NCI-H1436 (cell line): ENCODE measurements at places on chromosomes 16 and 17.

GRCh38 chr16:11242658-11243057, 13.3 kb downstream of the SOCS1 start:
- no peak for DNase-seq

- no peak for DNase-seq
These were observed 111.8 kb upstream of the NOG start for GRCh38 chr17:56481659-56482058.

- no peak for DNase-seq
These were observed 123.6 kb downstream of the CMIP start for GRCh38 chr16:81567987-81568748.

DNA sequence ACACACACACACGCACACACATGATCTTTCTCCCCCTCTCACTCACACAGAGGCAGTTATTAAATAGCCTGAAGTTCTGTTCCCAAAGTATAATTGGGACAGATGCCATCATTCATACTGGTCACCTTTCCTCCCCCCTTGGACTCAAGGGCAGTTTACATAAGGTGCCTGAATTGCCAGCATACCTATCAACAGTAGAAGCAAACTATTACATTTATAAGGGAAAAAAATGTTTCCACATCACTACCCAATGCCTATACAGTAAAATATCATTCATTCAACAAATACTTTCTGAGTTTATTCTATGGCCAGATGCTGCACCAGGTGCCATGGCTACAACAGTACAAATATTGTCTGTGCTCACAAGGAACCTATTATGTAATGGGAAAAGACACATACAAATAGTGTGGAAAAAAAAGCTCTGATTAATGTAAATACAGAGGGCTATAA, 6.3 kb downstream of the CNTD1 start:
- no peak for DNase-seq

GRCh38 chr17:50629902-50630301, 4.8 kb upstream of the ABCC3 start:
- no peak for DNase-seq

DNA sequence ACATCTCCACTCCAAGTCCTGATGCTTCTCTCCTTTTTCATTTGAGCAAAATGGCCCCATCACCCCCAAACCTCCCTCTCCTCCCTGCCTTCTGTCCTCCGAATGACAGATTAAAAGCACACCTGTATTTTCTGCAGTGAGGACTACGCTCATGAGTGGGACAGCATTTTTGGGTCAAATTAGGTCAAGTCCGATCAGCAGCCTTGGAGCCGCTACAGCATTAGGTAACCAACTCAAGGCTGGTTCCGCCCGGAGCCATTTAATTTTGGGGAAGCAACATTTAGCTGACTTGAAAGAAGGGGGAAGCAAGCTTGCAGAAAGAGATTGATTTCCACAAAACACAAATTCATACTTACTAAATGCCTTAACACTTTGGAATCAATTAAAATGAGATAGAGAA, 324.1 kb upstream of the CDH5 start:
- DNase-seq, result no peak

- DNase-seq, result no peak
These were observed 142.6 kb downstream of the UTP18 start for GRCh38 chr17:51402899-51403298.

GRCh38 chr16:3012246-3012645, 477 bp upstream of the CLDN9 start:
- DNase-seq, result peak; percentile 91

- DNase-seq, result no peak
These were observed 38.9 kb upstream of the SNN start for GRCh38 chr16:11629071-11630030.

- no peak for DNase-seq
These were observed 86.1 kb downstream of the UTP18 start for GRCh38 chr17:51346218-51346982.

DNA sequence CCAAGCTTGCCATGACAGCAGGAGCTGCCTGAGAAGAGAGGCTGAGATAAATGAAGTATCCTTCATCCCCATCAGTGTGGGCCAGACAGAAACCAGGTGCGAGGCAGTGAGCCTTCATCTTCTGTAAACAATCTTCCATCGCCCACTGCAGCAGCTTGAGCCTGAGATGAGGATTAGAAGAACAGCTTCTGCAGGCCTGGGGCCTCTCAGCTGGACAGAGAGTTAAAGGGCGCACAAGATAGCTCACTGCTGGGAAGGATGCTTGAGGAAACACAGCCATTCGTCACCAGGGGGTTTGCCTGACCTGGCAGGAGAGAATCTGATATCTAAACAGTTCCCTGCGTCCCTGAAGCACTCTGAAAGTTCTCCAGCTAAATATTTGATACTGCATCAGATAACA, 27.1 kb downstream of the HOXB1 start:
- no peak for DNase-seq

DNA sequence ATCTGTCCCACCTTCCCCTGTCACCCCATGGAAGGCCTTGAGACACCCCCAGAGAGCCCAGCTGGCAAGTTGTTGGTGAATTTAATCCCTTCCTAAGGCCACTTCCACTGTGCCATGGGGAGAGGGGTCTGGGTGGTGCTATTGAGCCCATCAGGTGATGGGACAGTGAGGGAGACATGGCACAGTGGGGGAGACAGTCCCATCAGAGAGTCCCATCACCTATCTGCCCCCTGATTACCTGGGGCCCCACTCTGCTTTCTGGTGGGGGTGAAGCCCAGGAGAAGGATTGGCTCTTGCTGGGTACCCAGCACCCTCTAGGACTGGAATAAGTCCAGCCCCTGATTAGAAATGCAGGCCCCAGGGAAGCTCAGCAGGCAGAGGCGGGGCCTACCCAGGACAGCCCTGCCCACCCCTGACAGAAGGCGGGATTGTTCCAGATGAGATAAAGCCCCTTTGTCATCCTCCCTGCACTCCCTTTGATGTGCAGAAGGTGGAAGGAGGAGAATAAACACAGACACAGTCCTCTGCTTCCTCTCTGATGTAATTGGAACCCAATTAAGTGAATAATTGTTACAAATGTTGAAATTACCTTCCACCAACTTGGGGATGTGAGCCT, 18.9 kb downstream of the TMEM132E start:
- peak; percentile 82 for DNase-seq

DNA sequence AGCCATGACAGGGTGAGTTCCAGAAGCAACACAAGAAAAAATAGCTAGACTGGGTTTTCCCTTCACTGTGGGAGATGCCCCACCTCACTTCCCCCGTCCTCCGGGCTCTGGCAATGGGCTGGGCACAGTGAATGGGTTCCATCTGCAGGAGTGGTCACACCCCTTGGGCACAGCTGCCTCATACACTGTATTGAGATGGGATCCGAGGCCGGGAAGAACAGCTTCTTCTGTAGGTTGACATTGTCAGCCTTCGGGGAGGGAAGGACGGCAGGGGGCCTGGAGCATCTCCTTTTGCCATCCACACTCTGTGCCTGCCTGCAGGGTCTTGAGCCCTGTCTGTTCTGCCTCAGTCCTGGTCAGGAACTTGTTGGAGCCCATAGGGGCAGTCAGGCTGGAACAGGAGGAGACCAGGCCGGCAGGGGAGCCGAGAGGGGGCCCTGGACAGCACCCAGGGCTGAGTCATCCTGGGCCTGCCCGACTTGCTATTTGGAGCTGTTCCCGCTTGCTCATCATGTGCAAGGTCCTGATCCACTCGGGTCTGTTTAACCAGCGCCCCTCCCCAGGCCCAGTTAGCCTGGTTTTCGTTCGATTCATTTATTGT, 286.7 kb downstream of the SEC14L1 start:
- DNase-seq, result no peak

GRCh38 chr17:7888184-7888920, at the start of gene CHD3:
Gene CHD3 (plus strand): TSS chr17:7888789. CDS start chr17:7889001, 212 bp downstream.
- no peak for DNase-seq

- no peak for DNase-seq
These were observed 625.1 kb downstream of the HS3ST4 start for GRCh38 chr16:26316683-26317464.

- DNase-seq, result no peak
These were observed 71.1 kb downstream of the TMEM114 start for GRCh38 chr16:8519179-8519578.

GRCh38 chr16:82544378-82545160, 82.2 kb upstream of the CDH13 start:
- DNase-seq, result no peak

DNA sequence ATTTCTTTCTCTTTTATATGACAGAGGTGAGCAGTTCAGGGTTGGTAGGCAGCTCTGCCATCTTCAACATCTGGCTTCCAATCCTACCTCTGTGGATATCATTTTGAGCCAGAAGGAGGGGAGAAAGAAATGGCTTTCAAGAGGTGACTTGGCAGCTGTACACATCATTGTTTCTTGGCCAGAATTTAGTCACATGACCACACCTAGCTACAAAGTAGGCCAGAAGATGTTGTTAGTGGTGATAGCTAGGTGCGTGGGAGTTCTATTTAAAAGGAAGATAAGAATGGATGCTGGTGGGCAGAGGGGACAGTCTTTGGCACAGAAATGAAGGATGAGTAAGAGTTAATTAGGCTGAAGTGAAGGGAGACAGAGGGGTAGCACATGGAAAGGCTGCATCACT, 29.2 kb upstream of the MPHOSPH6 start:
- no peak for DNase-seq

DNA sequence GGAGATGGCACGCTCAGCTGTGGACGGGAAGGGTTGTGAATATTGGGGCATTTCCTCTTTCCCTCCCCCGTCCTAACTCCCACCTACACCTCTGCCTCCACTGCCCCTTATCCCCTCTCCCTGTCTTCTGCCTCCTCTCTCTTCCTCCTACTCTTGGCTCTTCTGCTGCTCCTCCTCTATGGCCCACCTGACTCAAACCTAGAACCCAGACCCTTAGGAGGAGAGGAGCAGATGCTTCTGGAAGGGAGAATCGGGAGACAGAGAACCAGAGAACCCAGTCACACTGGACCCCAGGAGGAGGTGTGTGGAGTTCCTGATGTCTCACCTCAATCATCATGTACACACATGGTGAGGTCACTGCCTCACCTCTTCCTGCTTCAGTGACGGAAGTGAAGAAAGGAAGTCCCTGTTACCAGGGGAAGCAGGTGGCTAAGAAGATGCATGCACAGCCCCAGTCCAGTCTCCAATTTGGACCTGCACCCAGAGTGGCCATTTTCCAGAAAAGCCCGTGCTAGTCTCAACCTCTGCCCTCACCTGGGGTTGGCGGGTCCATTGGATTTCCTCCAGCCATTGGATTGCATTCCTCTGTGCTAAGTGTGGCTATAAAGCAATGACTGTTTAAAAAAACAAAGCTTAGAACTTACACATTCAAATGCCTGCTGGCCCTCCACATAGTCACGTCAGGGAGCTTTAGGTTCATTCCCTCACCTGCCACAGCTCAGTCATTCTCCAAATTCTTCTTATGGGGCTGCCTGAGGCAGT, 4.0 kb downstream of the RNF222 start:
- no peak for DNase-seq

DNA sequence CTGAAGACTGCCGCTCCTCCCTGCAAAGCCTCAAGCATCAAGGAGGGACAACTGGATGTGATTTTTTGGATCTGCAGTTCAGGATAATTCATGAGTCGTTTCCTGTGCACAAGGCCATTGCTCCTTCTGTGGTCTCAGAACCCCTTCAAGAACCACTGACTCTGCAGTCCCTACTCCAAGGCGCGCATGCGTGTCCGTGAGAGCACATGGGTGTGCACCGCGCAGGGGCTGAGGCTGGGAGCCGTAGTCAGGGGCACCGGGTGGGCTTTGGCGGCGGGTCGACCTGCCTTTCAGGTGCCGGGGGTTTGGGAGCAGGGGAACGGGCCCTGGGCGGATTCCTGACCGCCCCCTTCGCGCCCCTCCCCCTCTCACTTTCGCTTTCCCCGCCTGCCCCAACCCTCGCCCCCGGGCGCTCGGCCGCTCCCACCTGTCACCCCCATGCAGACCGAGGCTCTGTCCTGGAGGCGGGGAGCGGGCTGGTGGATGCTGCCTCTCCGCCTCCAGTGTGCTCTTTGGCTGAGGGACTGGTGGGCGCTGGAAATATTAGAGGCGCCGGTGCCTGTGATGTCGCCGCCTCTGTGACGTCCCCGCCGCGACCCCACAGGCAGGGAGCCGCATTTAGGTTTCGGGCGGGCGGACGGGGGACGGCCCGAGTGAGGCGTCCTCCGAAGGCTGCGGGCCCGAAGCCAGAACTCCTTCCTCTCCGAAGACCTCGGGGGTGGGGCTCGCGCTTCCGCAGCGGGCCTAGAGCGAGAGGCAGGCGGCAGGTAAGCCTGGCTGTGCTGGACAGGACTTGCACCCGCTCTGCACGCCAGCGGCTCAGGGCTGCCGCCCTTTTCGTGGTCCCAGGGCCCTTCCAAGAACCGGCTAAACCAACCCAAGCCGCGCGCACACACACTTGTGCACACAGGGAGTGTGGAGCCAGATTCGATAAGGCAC, at the start of gene SPATA32:
SPATA32 (minus strand) TSS at position 518 of the 939 bp plus-strand sequence; CDS start at position 440, 78 bp downstream.
- no peak for DNase-seq

DNA sequence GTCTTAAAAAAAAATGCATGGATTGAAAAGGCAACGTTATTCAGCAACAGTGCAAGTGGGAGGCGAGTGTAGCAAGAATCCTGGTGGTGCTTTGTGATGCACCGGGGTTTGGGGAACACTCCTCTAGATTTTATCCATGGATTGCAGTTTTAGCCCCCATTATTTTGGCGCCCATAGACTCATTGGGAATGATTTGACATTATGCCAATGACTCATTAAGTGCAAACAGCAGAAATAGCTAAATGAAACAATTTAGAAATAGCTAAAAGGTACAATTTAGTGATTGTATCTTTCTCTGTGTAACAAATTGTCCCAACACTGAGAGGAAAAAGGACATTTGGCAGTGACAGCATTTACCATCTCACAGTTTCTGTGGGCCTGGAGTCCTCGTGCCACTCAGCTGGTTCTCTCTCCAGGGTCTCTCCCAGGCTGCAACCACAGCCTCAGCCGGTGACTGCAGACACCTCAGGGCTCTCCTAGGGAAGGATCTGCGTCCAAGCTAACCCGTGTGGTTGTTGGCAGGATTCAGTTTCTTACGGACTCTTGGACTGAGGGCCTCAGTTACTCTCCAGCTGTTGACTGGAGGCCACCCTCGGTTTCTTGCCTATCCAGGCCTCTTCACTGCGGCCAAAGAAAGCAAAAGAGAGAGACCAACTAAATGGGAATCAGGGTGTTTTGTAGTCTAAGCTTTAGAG, 398.7 kb downstream of the SNX29 start:
- no peak for DNase-seq

GRCh38 chr17:63631626-63632025, 9.4 kb downstream of the MAP3K3 start:
- no peak for DNase-seq

- DNase-seq, result no peak
These were observed 32.7 kb downstream of the AP1G1 start for GRCh38 chr16:71775949-71776348.

DNA sequence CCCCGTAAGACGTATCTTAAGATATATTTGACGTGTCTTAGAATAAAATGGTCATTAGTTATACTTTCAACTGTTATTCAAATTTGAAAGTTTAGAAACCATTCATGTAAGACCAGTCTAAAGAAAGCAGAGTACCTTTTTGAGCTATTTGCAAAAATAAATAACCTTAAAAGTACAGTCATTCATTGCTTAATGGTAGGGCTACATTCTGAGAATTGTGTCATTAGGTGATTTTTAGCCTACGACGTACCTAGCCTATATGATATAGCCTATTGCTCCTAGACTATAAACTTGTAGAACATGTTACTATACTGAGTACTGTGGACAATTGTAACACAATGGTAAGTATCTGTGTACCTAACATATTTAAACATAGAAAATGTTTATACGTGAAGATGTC, 139.2 kb downstream of the PHKB start:
- DNase-seq, result no peak

GRCh38 chr17:73227944-73228343, 33.7 kb downstream of the CPSF4L start:
- DNase-seq, result no peak
